Progenitor cell of endocrine pancreas (in vitro differentiated cells): ENCODE measurements at places on chromosomes 7 and 10. TPM values are rescaled to one million over a fixed set of nuclear protein-coding genes. Genes with fewer than 3 reads are reported as not detected.

- H3K4me1 ChIP-seq, result peaks cover 36% of the 10 kb centered on the region
- H3K36me3 ChIP-seq, result no peaks in the 10 kb centered on the region
- no peak for DNase-seq
Measured at GRCh38 chr10:69315100-69315542, 36.8 kb downstream of the HK1 start.

The NEBL gene
- 13.2 and 17.2 TPM in 2 replicates for total RNA-seq

The ELOVL3 gene
- not detected in 2 replicates for total RNA-seq

The UCMA gene
- not detected in 2 replicates for total RNA-seq

The SLC18A2 gene
- total RNA-seq, result 0.17 and 0.20 TPM in 2 replicates

The PTF1A gene
- 41.3 and 50.7 TPM in 2 replicates for total RNA-seq

- no peaks in the 10 kb centered on the region for H3K27me3 ChIP-seq
- no peak for DNase-seq
- H3K27ac ChIP-seq, result no peak overlapping the region
- no peaks in the 10 kb centered on the region for H3K4me1 ChIP-seq
Measured at GRCh38 chr10:28172223-28172610, 130.6 kb downstream of the MPP7 start.

GRCh38 chr7:93747019-93747418 lies 143.5 kb downstream of the TFPI2 start:
- H3K4me1 ChIP-seq, result no peaks in the 10 kb centered on the region
- no peak overlapping the region for H3K4me3 ChIP-seq
- DNase-seq, result no peak
